ENCODE measurements at places on chromosomes 7 and 10. TPM values are rescaled to one million over a fixed set of nuclear protein-coding genes. Genes with fewer than 3 reads are reported as not detected.

DNA sequence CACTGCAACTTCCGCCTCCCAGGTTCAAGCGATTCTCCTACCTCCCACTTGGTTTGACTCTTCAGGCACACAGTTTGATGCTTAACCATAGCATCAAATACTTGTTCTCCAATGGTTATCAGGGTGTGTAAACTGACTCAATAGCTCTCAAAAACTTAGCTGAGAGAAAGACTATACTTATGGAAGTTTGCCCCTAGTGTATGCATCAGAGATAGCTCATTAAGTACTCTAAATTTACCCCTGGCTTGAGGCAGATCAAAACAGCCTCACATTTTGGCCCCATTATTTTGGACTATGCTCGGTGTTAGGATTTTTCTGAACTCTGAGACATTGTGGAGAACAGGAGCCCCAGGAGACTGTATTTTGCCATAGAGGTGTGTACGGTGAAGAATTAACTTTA is 40.8 kb upstream of the SLC35B4 start:
- ATAC-seq: no peak

GRCh38 chr7:32879460-32879859 is 12.1 kb downstream of the KBTBD2 start:
- ATAC-seq: no peak

- ATAC-seq: no peak
Observed at GRCh38 chr7:3695602-3696001, 394.6 kb downstream of the SDK1 start.

DNA sequence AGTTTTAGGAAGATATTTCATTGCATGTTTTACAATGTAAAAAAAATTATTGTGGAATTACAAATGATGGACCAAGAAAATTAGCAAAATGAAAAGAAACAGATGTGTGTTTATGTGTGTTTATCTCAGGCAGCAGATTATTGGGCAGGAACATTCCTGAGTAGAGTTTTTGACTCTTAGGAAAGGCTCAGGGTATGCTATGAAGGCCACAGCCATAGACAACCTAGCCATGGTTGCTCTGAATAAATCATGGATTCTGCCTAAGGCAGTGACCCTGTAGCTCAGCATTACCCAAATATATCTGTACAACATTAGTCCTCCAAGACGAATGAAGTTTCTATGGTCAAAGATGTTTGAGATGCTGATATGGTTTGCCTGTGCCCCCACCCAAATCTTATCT is 298.3 kb downstream of the PTEN start:
- no peak for ATAC-seq

Gene AQP1
- 462 TPM for total RNA-seq

Measured in gastroesophageal sphincter (tissue), 4 donors.